Brain microvascular endothelial cell (primary cell): ENCODE measurements at places on chromosomes 2 and 18.

GRCh38 chr2:173017646-173018420, 57.8 kb upstream of the MAP3K20 start:
- DNase-seq, result no peak

DNA sequence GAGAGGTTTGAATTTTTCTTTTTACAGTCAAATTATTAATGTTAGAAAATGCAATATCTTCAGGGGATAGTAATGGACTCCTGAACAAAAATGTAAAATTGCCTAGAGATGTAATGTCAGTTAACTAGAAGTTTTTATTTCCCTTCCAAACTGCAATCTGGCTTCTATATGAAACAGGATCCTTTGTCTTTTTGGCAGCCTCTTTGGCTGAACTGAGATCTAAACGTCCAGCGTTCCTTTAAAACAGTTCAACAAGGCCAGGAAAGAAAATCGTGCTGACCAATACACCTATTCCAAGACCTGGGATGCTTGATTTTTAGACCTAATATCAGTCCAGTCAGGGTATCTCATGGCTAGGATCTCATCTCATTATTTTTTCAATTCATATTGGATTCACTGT, 245.5 kb downstream of the FIGN start:
- DNase-seq, result no peak

DNA sequence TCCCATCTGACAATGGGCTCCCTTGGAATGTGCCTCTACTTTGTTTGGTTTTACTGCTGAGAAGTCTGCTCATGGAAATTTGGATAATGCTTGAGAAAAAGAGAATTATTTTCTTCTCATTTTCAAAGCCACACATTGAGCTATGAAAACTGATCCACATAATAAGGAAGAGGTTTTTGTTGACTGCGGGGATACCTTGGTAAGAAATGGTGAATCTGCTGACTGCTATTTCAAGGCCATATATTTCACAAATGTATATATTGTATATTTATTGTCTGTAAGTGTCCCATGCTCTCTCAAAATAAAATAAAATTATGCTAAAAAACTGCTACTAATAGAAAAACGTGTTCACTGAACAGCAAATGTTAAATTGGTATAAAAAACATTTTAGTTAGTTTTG, 15.1 kb downstream of the SH3YL1 start:
- no peak for DNase-seq

DNA sequence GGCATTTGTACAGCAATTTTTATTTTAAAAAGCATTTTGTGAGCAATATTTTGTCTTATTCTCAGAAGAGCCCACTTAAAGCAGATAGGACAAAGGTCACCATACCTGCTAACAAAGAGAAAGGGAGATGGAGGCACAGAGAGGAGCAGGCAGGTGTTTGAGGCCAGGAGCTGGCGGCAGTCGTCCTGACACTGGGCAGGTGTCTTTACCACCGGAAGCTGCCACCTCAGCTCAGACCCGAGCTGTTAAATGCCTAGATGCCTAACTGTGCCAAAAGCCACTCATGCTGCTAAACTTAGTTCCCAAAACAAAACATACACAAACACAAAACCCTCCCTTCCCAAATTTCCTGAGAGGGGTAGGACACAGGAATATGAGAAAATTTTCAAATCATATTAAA, 120.9 kb downstream of the CNTNAP5 start:
- DNase-seq, result no peak

GRCh38 chr18:11368020-11368419, 218.7 kb upstream of the PIEZO2 start:
- DNase-seq, result no peak

DNA sequence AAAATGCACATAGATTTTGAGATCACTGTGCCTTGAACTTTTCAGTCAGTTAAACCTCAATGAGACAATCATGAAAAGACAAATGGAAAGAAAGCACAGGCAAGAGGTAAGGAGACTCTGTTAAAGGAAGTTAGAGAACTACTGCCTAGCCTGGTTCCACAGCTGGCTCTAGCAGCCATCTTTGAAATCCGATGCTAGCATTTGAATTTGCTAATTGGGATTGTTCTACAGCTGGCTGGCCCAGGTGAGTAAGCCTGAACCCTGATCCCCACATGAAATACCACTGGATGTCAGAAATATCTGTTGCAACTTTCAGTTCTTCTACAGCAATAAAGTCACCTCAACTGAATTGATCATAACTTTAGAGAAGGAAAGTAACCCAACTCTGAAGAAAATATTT, 315.2 kb upstream of the CHAC2 start:
- DNase-seq, result no peak

DNA sequence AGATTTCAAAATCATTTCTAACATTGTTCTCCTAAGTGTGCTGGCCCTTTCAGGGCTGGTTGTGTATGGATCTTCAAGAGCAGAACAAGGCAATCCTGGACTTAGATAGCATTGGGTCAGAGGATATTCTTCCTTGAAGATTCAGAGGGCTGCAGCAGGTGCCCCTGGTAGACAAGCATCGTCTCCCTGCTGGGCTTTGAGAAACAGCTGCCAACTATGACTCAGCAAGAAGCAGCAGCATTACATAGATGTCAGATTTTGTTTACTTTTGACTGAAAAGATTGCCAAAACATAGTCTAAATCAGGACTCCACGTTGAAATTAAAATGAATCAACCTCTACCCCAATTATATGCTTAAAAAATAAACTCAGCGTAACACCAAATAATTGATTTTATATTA, 618.8 kb downstream of the SOCS6 start:
- DNase-seq, result no peak

GRCh38 chr2:58925676-58926081, 684.6 kb upstream of the FANCL start:
- DNase-seq, result no peak

DNA sequence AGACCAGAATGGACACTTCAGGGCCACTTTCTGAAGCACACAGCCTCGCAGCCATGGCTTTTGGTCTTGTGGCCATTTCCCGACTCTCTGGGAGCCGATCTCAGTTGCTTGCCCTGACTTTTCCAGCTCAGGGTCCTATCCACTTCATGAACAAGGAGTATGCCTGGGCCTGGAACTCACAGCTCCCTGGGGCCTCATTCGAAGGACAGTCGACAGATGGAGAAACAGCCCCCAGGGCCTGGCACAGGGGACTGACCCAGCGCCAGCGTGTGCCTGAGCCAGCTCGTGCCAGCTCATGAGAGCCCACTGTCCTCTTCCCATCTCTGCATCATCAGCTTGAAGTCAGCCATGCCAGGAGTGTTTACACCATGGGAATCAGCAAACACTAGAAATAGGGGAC, 134.6 kb upstream of the GPC1 start:
- no peak for DNase-seq

DNA sequence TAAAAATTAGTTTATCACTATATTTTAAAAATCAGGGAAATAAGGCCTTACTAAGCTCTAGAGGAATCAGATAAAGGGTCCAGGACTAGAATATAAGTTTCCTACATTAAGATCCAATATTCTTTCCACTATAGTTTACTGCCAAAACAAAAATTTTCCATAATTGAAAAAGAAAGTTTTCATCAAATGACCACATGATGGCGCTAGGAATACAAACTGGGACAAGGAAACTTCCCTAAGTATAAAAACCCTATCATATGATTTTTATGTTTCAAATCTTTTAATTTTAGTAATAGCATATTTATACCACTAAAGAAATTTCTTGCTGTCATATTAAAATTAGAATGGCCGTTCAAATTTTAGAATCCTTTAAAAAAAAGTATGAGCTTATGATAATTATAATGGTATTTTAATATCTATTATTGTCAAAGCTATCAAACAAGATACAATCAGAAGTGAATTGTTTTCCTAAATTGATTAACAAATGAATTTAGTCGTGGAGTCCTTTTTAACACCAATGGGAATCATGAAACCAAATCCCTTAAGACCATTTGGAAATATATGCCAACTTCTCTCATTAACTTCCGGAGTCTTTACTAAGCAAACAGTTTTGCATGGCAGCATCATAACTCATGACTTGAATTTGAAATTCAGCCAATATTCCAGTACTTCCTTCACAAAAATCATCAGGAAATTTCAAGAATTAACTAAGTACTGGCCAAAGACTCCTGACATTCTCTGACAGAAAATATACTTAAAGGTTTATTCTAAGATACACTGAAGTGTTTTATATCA, 70.3 kb downstream of the SCN1A start:
- DNase-seq, result no peak

DNA sequence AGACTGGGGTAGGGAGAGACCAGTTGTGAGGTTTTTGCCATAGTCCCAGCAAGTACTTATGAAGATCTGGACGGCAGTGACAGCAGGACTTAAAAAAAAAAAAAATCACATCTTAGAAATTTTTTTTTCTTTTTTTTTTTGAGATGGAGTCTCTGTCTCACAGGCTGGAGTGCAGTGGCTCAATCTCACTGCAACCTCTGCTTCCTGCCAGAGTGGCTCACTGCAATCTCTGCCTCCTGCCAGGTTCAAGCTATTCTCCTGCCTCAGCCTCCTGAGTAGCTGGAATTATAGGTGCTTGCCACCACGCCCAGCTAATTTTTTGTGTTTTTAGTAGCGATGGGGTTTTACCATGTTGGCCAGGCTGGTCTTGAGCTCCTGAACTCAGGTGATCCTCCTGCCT, 22.4 kb upstream of the STAT4 start:
- no peak for DNase-seq

GRCh38 chr2:159939946-159940345, 122.5 kb downstream of the PLA2R1 start:
- DNase-seq, result no peak

- no peak for DNase-seq
Observed at GRCh38 chr2:139374296-139374850, 594.2 kb upstream of the NXPH2 start.

GRCh38 chr2:160406591-160407392, 86.8 kb downstream of the RBMS1 start:
- peak; percentile 80 for DNase-seq

DNA sequence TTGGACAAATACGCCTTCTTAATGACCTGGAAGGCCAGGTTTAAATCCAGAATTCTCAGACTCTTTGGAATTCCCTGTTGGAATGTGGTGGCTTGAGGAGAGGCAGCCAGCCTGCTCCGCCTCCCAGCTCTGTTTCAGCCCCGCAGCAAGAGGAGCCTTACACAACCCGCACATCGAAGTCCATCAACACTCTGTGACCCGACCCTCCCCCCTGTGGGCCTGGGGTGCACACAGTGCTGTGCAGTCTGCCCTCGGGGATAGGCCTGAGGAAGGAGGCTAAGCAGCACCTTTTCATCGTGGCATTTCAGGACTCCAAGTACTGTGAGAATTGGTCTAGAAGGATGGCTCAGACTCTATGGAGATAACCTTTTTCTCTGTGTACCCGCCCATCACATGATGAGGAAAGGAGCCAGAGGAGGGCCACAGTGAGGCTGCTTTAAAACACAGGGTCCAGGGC, 73.7 kb downstream of the GREB1L start:
- DNase-seq, result no peak

- DNase-seq, result peak; percentile 6
Observed at GRCh38 chr2:187404431-187405110, 43.5 kb downstream of the CALCRL start.

- no peak for DNase-seq
Observed at GRCh38 chr2:227252831-227253230, 72.2 kb upstream of the MFF start.

DNA sequence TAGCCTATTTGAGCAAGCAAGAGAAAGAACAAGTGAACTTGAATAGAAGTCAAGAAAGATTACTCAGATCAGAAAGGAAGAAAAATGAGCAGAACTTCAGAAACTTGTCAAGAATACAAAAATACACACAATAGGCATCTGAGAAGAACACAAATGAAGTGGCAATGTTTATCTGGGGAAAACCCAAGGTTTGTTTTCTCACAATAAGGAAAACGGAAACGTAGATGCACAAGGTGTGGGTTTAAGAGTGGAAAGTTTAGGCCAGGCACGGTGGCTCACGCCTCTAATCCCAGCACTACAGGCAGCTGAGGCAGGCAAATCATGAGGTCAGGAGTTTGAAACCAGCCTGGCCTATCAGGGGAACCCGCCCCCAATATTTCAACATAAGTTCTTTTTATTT, 159.5 kb upstream of the GYPC start:
- no peak for DNase-seq

DNA sequence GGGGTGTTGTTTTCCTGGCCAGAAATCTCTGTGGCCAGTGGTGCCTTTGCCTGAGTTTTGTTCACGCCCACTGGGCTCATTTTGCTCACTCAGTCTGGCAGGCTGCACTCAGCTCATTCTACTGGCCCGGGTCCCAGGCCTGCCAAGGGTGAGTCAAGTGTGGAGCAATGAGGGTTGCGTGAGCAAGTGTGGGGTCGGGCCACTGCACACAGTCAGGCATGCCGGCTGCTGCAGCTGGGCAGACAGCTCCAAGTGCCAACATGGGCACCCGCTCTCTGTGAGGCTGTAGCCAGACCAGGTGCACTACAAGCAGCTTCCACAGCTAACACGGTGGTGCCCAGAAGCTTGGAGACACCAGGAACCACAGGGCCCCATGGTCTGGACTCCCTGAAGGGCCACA, 801.1 kb upstream of the RAB6C start:
- DNase-seq, result no peak
